ENCODE measurements at places on chromosomes 4 and X.

DNA sequence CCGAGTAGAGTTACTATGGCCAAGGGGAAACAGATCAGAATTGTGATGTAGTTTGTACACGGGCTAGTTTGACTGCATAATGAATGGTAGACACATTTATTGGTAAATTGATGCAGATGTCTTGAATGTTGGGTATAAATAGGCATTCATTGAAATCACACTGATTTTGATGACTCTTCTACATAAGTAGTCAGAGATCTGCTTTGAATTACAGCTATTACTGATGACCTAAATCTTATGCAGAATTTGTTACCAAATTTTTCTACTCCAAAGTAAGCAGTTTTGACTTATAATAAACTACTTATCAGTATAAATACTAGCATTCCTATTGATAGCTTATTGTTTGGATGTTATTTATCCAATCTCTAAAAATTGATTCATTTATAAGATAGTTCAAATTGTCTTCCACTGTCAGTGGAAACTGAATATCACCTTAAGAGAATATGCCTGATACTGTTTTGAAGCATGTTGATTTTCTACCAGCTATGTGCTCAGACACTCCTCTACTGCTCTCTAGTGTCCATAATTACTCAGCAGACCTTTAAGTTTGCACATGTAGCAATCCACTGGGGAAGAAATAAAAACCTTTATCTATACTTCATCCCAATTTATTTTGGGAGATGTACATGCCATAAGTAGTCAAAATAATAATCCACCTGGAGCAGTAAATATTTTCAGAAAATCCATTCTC, 120.3 kb downstream of the RASL11B start:
- DNase-seq: peak; percentile 10

GRCh38 chr4:149574971-149575370, 240.7 kb downstream of the IQCM start:
- no peak for DNase-seq

DNA sequence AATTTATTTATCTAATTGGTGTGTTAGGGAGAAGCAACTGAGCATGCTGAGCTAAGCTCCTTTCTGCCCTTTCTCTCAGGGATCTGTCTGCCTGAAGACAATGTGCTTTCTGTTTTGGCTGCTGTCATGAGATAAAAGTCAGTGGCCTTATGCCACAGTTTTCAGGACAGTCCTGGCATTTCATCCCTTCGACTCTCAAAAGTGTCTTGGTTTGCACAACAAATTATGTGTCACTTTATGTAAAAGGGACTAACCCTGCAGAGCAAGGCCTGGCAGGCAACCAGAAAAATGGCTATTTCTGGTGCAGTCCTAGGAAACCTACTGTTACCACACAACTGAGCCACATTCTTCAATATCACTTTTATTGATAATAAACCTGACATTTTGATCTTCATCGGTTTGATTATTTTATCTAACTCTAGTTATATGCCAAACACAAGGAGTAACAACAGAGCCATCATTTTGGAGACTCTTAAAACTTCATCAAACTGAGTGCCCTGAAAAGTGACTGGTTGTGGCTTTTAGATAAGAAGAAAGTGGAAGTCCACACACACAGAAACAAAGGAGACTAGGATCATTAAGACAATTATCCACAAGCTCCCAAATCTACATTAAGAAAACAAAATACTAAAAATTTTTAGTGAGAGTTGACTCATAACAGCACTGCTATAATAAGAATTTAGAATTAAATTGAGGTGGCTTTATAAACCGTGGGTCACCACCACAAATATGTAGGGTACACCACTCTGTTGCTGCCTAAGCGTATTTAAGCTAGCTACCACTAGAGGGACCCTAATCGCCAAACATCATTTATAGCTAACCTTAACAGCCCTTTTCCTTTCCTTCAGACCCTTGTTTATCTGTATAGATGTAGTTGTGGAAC, 95.9 kb upstream of the PTPN13 start:
- peak; percentile 65 for DNase-seq

GRCh38 chrX:118530219-118530911, 34.8 kb downstream of the DOCK11 start:
- DNase-seq: peak; percentile 43

GRCh38 chrX:9316096-9316495, 148.8 kb upstream of the TBL1X start:
- DNase-seq: no peak

GRCh38 chr4:103402198-103402597, 204.1 kb upstream of the CENPE start:
- DNase-seq: no peak

GRCh38 chrX:115606861-115607260, 45.9 kb downstream of the PLS3 start:
- no peak for DNase-seq

- no peak for DNase-seq
Measured at GRCh38 chr4:121737846-121738554, 27.0 kb downstream of the SMIM43 start.

- DNase-seq: no peak
Measured at GRCh38 chr4:151652841-151653547, 107.8 kb downstream of the GATB start.

GRCh38 chrX:114959729-114960128, 57.7 kb downstream of the IL13RA2 start:
- no peak for DNase-seq

DNA sequence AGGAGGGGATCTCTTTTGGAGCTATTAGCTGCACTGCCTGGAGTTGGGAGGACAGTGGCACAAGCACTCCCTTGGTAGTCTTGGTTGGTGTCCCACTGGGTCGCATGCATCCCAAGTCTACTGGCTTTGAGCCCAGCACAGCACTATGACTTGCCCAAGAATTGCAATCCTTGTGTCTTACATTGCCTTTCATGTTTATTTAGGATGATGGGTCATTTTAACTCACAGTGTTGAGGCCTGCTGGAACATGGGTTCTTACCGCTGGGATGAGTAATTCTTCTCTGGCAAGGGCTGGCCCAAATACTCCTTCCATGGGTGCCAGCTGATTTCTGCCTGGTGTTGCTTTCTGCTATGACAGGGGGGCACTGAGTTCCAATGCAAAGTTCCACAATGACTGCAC, 185.5 kb downstream of the TEX13C start:
- DNase-seq: no peak

- peak; percentile 16 for DNase-seq
Measured at GRCh38 chr4:108080747-108081146, 88.0 kb downstream of the LEF1 start.
